Trophoblast cell (in vitro differentiated cells and primary cell): ENCODE measurements at places on chromosomes 16 and 17.
A peak's percentile ranks its signal among the peaks of the same experiment; 100 is the strongest.

GRCh38 chr16:48101069-48101674 is 54.6 kb downstream of the ABCC12 start:
- no peak for DNase-seq

- DNase-seq: no peak
Measured at GRCh38 chr17:72092710-72093322, 28.0 kb upstream of the SOX9 start.

- DNase-seq: no peak
Measured at GRCh38 chr17:43992641-43993040, 11.8 kb upstream of the NAGS start.

- no peak for DNase-seq
Measured at GRCh38 chr17:72145962-72146361, 25.1 kb downstream of the SOX9 start.

- DNase-seq: no peak
Measured at GRCh38 chr17:72270273-72270924, 149.6 kb downstream of the SOX9 start.

DNA sequence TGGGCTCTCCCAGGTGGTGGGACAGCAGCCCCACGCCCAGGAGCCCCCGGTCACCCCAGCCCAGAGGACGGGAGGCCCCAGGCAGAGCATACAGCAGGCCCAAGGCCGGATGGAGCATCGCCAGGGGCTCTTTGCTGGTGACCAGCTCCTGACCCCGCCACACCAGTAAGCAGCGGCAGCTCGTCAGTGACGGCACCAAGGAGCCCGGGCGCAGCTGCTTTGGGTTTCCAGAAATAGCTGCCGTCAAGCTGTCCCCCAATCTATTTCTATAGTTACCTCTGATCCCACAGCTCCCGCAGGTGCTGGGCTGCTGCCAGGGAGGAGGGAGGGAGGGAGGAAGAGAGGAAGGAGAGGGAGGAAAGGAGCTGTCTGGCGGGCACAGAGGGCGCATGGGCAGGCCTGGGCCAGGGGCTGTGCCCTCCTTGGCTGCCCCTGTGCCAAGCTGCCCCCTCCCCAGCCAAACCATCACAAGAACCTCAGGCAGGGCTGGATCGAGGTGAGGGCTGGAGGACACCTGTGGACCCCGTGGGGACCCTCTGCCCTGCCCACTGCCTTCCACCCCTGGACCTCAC is 10.8 kb upstream of the RASD1 start:
- no peak for DNase-seq

- peak; percentile 78 for DNase-seq
Measured at GRCh38 chr17:18261146-18261515, 669 bp downstream of the MIEF2 start.

DNA sequence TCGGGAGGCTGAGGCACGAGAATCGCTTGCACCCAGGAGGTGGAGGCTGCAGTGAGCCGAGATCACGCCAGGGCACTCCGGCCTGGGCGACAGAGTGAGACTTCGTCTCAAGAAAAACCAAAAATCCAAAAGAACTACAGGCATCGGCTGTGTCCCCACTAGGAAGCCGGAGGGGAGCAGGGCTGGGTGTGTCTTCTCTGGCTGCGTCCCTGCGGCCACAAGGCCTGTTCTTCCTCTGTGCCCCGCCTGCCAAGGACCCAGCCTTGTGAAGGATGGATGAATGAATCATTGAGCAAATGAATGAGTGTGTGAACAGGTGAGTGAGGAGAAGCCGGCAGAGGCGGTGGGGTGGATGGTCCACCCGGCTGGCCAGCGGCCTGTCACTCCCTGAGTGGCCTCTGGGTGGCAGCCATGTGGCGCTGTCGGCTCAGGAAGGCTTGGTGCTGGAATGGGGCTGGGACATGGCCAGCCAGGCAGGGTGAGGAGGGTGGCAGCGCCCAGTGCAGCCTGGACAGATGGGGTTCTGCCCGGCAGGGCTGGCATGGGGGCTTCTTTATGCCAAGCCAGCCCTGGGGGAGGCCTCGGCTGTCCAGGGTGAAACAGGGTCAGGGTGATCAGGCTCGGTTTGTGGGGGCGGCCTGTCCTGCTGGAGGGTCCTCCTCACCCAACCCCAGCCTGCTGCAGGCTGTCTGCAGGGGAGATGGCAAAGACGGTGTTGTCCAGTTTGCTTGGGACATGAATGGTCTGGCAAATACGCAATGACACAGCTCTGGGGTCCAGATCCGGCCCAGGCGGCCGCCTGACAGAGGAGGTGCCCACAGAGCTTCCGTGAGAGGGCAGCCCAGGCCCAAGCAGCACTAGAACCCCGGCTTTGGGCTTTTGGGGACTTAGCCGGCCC is 21.7 kb downstream of the SLC25A10 start:
- DNase-seq: peak; percentile 85

DNA sequence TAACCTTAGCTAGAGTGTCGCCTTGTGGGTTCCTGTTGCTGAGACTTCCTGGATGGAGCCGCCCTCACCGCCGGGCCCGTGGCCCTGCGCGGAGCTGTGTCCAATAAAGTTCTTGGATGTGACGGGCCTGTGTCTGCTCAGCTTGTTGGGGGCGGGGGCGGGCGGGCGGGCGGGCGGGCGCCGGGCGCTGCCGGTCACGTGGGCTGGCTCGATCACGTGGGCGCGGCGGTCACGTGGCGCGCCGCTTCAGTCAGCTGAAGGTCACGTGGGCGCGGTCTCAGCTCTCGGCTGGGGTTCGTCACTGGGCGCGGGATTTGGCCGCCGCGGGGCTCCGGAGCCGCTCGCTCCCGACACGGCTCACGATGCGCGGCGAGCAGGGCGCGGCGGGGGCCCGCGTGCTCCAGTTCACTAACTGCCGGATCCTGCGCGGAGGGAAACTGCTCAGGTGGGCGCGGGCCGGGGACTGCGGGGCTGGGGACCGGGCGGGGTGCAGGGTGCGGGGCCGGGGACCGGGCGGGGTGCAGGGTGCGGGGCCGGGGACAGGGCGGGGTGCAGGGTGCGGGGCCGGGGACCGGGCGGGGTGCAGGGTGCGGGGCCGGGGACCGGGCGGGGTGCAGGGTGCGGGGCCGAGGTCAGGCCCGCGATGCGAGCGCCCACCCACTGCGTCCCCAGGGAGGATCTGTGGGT is at the start of gene AMDHD2:
Gene AMDHD2 (plus strand): TSS at position 275 of the 687 bp plus-strand sequence. CDS start 88 bp downstream, at position 363.
- peak; percentile 91 for DNase-seq

DNA sequence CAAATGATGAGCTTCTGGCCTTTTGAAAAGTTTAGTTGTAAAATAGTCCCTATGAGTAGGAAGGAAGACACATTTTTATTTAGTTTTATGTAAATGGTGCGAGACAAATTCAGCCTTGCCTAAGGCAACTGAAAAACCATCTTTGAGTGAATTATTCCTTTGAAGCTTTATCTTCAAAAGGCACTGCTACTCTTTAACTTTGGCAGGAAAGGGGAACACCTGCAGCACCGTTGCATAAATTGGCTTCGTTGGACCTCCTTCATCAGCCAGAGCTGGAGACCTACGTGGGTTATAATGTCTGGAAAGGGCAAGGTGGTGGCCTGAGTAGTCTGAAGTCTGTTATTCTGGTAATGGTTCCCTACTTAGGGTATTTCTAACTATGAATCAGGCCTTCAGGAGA is 373.5 kb downstream of the KCNJ2 start:
- no peak for DNase-seq

DNA sequence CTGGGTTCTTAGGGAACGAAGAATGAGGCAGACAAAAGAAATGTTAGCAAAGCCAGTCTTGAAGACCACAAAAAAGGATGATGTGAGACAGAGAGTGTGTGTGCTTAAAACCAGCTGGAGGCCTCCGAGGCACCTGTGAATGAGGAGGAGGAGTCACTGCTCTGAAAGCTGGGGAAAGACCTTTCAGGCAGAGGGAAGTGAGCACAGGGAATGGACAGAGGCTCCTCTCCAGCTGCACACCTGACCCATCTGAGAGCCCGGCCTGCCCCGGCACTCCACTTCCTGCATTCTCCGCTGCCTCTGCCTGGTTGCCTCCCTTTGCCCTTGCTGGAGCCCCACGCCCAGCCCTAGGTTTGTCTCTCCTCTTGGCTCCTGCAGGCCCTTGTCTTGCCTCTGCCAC is 55.2 kb upstream of the SREBF1 start:
- DNase-seq: no peak

- no peak for DNase-seq
Measured at GRCh38 chr17:48589831-48590606, at the start of gene HOXB3. Gene HOXB3 (minus strand): TSS chr17:48590241. CDS start chr17:48552474, 37,767 bp downstream.

GRCh38 chr16:56923481-56924091 is 8.4 kb upstream of the HERPUD1 start:
- DNase-seq: peak; percentile 70

- DNase-seq: peak; percentile 95
Measured at GRCh38 chr17:4908711-4909496, 6.0 kb upstream of the CHRNE start.

GRCh38 chr16:87926246-87927194 is 9.8 kb downstream of the CA5A start:
- peak; percentile 9 for DNase-seq
